ENCODE measurements at places on chromosomes 13 and 19.
A peak's percentile ranks its signal among the peaks of the same experiment; 100 is the strongest.

- peak; percentile 85 for DNase-seq
Observed at GRCh38 chr19:45927565-45928261, 13.1 kb upstream of the NANOS2 start.

DNA sequence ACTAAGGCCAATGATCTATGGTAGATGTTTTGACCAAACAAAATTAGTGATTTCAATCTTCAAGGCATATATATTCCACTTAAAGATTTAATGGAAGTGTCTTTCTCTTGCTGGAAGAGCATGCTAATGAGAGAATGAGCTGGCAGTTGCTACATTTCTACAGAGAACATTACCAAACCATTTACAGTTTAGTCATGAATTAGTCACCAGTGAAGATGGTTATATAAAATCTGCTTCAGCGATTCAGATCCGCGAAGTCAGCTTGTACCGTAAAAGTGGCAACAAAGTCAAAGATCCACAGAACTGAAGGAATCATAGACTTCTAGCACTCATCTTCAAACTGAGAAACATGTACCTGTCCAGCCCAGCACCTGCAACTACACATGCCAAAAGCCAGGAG is 156.3 kb downstream of the SLITRK5 start:
- no peak for DNase-seq

GRCh38 chr13:43057653-43058317 is 34.4 kb downstream of the DNAJC15 start:
- no peak for DNase-seq

DNA sequence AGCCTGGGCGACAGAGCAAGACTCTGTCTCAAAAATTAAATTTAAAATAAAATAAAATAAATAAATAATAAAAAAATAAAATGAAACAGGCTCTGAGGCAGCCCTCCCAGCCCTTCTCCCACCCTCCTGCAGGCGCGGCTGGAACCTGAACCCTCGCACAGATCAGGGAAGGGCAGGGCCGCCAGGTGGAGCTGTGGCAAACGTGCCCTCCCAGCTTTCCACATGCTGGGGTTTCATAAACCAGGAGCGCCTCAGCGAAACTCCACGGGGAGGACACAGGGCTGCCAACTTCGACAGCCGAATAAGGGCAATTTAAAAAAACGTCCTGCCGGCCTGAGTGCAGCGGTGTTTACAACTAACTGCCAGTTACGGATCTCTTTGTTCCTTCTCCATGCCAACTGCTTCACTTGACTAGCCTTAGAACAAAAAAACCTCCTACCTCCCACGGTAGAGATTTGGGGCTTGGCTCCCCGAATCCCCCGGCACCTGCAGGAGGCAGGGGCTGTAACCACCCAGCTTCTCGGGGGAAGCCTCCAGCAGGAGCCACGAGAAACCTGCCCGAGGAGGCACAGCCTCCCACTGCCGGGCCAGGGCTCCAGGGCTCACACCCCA is 15.9 kb downstream of the ZNF787 start:
- DNase-seq, result peak; percentile 64

- no peak for DNase-seq
Observed at GRCh38 chr19:16363133-16363851, 38.7 kb downstream of the KLF2 start.

DNA sequence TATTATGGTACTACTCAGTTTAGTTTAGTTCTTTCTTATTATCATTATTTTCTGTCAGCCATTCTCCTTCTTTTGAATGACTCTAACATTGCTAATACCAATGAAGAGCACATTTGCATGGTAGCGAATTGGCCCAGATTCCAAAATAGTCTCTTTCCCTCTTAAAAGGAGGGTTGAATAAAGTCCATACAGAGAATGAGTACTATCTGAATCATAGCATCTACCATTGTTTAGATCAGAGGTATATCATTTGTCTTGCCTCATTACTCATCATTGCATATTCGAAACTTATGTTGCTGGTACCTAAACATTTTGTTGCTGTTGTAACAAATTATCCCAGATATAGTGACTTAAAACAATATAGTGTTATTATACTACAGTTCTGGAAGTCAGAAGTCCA is 1235.3 kb upstream of the ATXN8OS start:
- DNase-seq, result no peak

DNA sequence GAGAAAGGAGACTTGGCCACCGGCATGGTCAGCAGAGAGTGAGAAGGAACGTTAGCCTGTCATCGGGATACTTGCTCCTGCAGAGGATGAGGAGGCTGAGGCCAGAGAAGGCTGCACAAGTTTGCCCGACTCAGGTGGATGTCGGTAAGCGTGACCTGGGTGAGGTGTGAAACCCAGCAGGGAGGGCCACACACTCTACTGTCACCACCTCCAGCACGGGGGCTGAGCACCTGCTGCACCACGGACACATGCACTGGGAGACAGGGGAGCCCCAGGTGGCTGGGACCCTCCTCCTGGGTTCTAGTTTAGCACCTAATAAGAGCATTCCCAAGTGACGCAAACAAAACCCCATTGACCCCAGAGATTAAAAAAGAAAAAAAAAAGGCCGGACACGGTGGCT is 17.3 kb downstream of the MLLT1 start:
- DNase-seq, result no peak

DNA sequence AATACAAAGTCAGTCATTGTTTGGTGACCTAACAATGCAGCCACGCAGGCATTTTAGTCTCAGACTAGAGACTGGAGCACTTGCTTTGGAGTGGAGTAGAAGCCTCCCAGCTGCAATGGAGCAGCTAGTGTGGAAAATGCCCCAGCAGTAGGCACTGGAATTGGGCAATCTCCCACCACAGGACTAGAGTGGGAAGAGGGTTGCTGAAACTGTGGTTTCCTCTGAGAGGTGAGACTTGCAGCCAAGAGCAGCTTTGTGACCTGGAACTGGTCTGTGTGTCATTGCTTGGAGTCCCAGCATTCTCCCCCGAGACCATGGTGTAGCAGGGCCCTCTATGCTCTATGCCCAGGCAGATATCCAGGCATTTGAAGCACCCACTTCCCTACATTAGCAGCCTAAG is 556.3 kb downstream of the UQCRFS1 start:
- DNase-seq, result no peak

DNA sequence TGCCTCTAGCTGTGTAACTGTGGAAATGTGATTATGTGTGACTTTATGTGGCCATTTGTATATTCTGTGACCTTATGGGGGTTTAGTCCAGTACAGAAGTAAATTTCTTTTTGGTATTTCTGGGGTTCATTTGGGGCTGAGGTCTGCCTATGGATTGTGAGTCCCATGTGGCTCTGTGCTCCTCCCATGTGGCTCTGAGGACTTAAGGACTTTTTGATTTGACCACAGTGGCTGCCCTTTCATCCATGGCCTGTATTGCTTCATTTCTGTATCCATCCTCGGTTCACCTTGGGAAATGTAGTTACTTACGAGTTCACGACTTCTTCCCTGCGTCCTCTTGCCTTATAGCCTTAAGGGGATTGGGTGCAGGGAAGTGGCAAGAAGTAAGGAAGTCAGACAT is 1.0 kb downstream of the ZNF420 start:
- no peak for DNase-seq

- no peak for DNase-seq
Observed at GRCh38 chr19:29878973-29879654, 62.9 kb upstream of the URI1 start.

DNA sequence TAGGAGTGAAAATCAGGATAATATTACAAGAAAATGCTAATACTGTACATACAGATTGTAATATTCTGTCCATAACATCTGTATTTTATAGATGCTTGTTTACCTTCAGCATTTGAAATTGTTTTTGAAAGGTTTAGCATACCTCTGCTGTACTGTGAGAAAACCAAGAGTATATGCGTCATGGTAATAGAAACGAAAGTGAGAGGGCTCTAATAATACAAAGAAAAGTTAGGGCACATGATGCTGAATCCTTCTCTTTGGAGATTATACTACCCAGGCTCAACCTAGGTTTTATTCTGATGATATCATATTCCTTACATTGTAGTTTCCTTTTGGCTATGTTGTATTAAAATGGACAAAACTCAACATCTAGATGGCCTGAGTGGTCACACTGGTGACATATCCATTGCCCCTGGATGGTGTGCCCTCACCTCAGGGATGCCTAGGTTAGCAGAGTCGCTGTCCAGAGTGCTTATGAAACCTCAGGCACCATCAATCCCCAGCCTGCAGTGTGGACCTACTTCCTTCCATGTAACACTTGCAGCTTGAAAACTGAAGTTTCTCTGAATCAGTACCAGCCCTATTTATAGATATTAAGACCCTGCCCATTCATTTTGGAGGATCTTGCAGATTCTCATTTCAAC is 253.7 kb downstream of the KCTD12 start:
- DNase-seq, result no peak

DNA sequence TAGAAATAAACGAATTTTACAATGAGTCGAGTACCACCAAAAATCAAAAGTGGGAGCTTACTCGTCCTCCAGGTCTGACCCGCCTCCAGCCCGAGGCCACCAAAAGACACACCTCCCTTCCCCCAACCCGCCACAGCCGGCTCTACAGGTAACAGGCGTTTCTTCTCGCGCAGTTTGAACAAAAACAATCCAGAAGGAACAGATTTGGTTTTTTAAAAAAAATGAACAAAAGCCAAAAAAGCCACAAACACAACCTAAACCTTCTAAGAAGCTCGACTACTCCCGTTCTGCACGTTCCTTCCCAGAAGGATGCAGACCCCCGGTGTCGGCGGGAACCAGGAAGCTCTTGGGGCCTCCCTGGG is 671 bp downstream of the ZDHHC20 start:
- DNase-seq, result peak; percentile 63

- no peak for DNase-seq
Observed at GRCh38 chr13:73001971-73002370, 56.8 kb upstream of the KLF5 start.

GRCh38 chr13:101989798-101990350 is 412.0 kb downstream of the FGF14 start:
- no peak for DNase-seq

DNA sequence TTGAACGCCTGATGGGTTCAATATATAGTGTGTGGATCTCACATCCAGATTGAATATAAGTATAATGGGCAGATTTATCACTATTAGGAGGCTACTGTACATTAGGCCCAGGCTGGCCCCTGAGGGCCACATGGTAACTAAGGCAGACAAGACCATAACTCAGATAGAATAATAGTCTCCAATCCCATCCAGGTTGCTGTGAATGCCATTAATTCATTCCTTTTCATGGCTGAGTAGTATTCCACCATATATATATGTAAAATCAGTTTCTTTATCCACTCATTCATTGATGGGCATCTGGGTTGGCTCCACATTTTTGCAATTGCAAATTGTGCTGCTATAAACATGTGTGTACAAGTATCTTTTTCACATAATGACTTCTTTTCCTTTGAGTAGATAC is 8.1 kb upstream of the PMIS2 start:
- no peak for DNase-seq

GRCh38 chr19:38409631-38410133 is 6.8 kb downstream of the FAM98C start:
- no peak for DNase-seq

GRCh38 chr19:50003810-50004419 is 21.3 kb downstream of the VRK3 start:
- no peak for DNase-seq

DNA sequence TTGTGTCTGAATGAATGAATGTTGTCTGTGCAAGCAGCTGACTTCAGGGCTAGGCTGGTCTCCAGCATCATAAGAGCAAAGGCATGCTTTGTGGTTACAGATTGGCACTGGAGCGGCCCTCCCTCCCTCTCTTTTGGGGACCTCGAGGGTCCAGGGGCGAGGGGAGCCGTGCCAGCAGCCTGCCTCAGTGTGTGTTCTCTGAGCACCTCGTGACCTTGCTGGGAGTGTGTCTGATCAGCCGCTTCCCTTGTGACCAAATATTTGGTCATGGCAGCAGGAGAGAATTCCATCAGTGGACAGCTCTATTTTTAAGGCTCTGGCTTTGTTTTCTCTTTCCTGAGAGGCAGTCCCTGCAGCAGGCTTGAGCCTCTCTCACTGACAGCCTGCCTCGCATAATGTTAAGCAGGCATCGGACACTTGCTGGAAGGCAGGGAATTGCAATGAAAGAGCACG is 329.7 kb downstream of the UQCRFS1 start:
- DNase-seq, result no peak

DNA sequence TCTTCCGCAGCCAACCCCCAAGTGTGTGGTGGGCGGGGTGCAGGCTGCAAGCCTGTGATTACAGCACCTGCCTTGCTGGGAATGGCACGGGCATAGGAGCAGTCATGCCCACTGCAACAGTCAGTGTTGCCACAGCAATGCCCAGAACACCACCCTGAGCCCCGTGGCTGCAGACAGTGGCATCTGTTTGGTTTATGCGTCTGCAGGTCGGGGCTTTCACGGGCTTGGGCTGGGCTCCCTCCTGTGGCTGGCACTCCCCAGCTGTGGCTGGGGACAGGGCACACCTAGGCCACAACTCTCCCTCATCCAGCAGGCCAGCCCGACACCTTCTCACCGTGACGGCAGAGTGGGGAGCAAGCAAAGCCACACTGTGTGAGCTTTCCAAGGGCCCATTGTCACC is 115.3 kb upstream of the C1QTNF9B start:
- DNase-seq, result no peak

- DNase-seq, result no peak
Observed at GRCh38 chr13:114130131-114130836, 2.1 kb downstream of the RASA3 start.

DNA sequence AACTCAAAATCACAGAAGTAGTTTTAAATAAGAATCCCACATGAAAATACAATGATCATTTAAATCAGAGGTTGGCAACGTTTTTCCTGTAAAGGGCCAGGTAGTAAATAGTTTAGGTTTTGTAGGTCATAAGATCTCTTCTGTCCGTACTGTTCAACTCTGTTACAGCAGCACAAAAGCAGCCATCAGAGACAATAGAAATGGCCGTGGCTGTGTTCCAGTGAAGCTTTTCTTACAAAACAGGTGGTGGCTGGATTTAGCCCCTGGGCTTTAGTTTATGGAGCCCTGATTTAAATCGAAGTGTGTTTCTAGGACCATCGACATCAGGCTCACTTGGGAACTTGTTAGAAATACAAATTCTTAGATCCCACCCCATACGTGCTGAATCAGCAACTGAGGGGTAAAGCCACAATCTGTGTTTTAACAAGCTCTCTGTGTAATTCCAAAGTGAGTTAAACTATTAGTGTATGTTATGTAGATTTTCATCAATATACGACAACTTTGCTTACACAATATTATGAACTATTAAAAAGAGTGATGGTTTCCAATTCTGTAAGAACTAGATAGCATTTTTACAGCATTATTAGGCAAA is 54.8 kb upstream of the MIR17HG start:
- no peak for DNase-seq

- no peak for DNase-seq
Observed at GRCh38 chr13:50268500-50268899, 253.3 kb downstream of the KCNRG start.

- DNase-seq, result no peak
Observed at GRCh38 chr13:110984798-110985197, 69.9 kb upstream of the ANKRD10 start.

DNA sequence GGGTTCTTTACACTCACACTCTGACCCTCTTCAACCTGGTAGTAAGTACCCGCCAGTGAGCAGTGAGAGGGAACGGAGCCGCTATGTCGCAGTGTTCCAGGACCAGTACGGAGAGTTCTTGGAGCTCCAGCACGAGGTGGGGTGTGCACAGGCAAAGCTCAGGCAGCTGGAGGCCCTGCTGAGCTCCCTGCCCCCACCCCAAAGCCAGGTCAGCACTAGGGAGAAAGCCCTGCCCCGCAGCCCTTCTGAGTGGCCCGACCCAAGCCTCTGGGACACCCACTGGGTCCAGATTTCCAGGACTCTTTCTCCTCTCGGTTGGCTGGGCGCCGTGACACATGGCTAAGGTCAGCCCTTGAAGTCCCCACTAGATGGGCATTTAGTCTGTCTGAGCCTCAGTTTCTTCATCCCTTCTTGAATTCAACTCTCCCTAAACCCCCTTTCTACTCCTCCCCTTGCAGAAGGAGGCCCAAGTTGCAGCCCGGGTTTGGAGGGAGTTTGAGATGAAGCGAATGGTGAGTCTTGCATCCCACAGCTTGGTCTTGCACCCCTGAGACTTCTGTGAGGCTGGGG is 1.9 kb downstream of the OCEL1 start:
- DNase-seq, result no peak
